ENCODE measurements at places on chromosomes 12 and 14.

- DNase-seq: no peak
Measured at GRCh38 chr14:76771437-76771980, 10.2 kb downstream of the VASH1 start.

GRCh38 chr12:23891115-23891514 is 58.4 kb downstream of the SOX5 start:
- DNase-seq: no peak

GRCh38 chr12:57139796-57140649 is 7.4 kb downstream of the LRP1-AS start:
- no peak for DNase-seq

DNA sequence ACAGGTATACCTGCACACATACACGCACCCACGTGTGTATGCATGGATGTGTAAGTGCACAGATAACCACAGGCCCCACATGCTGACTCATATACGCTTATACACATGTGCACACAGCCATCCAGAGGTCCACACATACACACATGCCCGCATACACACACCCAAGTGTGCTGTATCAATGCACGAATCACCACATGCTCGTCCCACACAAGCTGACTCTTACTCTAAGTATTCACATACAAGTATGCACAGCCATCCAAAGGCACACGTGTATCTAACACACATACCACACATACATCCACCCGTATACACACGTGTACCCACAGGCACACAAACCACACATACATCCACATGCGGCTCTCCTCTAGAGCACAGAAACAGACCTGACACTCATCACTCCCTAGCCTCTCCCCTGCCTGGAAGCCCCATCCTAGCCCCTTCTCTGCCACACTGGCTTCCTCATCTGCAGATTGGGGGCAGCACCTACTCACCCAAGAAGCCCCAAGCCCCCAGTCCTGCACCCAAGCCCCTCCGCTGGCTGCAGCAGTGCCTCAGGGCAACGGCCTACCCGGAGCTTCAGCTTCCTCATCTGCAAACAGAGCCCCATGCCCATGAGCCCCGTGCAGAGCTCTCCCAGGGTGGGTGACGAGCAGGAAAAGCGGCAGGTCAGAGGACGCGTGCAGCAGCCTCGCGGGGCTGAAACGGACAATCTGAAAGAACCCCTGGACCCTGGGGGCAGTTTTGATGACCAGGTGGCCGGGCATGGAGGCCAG is 105.4 kb downstream of the NCOR2 start:
- DNase-seq: no peak

DNA sequence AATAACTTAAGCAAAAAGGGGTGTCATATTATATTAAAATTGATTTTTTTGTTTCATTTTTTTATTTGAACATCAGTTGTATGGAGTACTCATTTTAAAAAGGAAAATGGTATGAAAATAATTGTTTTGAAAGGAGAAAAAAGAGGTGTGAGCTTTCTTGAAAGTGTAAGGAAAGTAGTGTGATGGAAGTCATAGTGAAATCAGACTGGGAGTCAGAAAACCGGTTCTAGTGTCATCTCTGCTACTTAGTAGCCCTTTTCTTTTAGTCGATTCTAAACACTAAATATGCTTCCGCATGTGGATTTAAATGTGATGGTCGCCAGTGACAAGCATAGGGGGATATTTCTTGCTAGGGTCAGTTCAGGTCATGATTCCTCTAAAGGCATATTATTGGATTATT is 1.8 kb upstream of the DYRK2 start:
- no peak for DNase-seq

DNA sequence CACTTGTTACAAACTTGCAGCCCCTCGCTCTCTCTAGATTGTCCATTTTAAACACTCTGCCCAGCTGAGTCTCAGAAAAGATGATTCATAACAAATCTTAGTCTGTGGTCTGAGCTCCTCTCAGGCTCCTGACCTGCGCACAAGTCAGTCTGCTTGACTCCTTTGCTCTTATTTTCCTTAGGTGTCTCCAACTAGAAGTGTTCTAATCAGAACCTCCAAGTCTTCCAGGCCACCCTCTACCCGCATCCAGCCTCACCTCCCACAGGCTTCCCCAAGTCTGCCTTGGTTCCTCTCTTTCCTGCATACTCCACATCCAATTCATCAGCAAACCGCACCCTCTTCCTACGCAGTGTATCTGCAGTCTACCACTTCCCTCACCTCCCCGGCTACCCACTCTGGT is 42.4 kb upstream of the BDKRB2 start:
- no peak for DNase-seq
